ENCODE measurements at places on chromosomes 7 and 10.

- DNase-seq, result no peak
These were observed 112.1 kb downstream of the SGMS1 start for GRCh38 chr10:50511492-50512213.

GRCh38 chr10:73879296-73880173 is 5.2 kb upstream of the CAMK2G start:
- peak; percentile 55 for DNase-seq

DNA sequence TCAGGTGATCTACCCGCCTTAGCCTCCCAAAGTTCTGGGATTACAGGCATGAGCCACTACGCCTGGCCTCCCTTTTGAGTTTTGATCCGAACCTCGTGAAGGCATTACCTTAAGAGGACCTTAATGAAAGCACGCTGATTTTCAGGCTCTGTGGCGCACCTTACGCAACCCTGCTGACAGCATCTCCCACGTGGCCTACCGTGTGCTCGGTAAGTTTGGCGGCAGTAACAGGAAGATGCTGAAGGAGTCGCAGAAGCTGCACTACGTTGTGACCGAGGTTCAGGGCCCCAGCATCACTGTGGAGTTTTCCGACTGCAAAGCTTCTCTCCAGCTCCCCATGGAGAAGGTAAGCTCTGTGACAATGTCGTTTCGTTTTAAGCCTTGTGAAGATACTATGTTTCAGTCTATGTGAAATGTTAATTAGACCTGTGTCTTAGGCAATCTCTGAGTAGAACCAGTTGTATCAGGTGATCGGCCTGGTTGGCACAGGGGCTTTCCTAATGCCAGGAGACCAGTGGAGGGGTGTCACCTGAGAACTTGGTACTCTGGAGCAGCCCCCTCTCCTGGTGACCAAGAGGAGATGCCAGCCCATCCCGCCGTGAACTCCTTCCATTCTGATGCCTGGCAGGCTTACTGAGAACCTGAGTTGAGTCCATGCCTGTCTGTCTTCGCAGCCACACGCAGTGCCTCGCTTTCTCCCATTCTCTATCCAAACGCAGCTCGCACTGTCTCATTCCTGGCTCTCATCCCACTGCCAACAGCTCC is 43.5 kb downstream of the TRRAP start:
- no peak for DNase-seq

DNA sequence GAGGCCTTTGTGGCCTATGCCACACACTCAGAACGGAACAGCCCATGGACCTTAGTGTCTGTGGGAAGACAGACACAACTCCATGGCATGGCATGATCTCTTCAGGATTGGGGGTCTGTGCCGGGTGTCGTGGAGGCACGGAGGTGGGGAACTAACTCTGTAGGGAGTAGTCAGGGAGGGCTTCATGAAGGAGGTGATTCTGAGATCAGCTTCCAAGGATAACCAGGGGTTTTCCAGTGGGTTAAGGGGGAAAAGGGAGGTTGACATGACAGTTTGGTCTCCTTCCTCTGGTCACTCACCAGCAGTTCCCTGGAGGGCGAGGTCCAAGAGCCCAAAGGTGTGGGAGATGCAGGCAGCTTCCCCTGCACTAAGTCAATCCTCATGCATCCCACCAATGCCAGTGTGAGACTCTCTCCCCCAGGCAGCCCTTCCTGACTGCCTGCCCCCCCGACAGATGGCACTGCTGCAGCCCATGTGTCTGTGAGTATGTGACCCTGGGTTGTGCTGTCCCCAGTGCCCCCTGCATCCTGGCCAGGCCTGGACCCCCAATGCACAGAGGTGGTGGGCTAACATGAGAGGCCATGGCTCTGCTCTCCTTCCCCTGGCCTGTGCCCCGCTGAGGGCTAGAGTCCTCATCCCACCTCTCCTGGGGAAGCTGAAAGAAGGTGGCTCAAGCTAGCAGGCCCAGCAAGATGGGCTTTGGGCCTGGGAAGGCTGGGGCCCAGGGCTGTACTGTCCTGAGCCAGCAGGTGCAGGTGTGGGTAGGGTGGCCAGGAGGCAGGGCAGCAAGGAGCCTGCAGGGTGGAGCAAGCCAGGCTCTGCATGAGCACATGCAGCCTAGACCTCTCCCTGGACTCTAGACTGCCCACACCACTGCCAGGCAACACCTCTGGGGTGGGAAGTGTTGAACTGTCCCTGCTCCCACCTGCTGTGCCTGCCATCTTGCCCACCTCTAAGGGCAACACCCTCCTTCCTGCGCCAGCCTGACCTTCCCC is 39.7 kb downstream of the RASGEF1A start:
- no peak for DNase-seq

- DNase-seq, result no peak
These were observed 6.6 kb downstream of the DGKI start for GRCh38 chr7:137839903-137840779.

GRCh38 chr7:151078233-151079040 is 2.2 kb downstream of the FASTK start:
- no peak for DNase-seq

- DNase-seq, result no peak
These were observed 38.0 kb downstream of the MEOX2 start for GRCh38 chr7:15648461-15648961.

- no peak for DNase-seq
These were observed 329.2 kb downstream of the TNS3 start for GRCh38 chr7:47252675-47253074.

GRCh38 chr10:80122746-80123145 is 9.8 kb upstream of the PLAC9 start:
- no peak for DNase-seq

DNA sequence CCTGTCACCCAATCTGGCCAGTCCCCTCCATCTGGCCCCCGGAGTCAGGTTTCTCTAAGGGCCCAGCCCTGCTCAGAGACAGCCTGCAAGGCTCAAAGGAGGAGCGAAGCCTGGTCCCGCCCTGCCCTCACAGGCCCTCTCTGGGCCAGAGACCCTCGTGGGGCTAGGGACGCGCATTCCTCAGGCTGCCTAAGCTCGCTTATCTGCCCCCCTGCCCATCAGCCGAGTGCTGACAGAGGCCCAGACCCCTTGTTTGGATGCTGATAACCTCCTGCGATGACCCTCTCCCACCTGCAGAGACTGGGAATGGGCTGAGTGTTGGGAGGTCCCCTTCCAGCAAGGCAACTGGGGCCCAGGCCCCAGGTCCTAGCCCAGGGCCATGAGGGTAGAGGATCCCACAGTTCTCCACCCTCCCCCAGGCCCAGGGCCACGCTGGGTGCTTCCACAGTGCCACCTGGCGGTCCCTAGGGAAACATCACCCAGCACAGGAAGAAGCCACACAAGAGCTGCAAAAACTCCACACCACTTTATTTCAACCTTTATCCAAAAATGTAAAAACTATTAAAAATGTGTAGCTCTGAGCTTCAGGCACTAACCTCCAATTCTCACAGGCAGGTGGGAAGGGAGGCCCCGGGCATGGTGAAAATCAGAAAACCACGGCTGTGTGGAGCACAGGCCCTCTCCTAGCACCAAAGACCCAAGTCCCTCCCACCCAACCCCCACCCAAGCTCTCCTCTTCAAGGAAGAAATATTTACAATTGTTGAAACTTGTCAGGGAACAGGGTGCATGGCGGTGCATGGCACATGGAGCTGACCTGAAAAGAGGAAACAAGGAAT is 2.2 kb downstream of the NPM3 start:
- peak; percentile 72 for DNase-seq

DNA sequence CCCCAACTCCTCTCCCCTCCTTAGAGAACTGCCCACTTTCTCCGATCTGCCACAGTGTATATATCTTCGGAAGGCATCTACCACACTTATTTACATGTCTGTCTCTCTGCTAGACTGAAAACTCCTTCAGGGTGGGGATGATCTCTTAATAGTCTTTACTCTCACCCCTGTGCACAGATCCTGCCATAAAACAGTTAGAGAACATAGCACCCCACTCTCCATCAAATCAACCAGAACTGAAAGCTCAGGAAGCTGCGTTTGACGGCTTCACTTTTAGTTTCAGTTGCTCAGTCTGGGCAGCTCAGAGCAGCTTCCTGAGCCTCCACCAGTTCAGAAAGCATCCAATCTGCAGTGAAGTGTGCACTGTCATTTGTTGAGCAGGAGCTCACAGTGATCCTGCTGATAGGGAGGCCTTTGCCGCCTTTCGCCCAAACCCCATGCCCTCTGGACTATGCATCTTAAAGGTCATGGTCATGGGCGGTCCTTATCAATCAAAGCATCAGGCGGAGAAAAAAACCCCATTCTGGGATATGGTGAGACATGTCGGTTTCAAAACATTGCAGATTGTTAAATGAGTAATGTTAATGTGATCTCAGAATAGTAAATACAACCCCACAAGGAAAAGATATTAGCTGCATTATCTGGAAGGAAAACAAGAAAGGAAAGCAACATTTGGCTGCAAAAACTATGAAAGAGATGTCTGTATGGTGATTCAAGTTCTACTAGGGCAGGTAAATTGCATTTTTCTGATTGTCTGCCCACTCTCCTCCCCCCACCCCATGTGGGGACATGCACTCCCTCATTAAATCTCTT is 167.1 kb upstream of the ADO start:
- no peak for DNase-seq

DNA sequence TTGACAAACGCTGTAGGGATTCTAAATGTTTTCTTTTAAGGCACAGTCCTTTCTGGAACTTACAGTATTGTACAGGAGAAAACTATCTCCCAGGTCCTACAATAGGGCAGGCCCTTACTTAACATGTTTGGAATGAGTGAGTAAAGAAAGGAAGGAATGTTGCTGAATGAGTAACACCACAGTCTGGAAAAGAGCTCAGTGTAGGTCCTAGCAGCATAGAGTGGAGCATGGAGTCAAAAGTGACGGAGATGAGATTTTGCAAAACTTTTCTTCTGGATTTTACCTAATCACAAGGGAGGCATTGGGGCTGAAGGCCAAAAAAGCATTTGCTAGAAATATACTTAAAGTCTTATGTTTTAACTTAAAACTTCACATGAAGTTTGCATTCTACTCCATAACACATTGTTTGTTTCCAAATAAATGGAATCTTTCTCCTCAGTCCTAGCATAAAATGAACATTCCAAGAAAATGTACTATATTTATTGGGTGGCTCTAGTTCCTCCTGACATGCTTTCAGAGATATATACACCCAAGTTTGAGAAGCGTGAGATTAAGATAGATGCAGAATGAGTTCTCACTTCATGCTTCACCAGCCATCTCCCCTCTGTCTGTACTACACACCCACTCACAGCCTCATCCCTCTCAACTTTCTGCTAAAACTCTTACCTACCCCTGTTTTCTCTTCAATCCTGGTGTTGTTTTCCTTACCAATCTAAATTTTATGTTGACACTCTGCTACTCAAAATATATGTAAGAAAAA is 20.2 kb upstream of the ADD3 start:
- no peak for DNase-seq

GRCh38 chr10:7337431-7338171 is 73.2 kb downstream of the SFMBT2 start:
- peak; percentile 12 for DNase-seq

DNA sequence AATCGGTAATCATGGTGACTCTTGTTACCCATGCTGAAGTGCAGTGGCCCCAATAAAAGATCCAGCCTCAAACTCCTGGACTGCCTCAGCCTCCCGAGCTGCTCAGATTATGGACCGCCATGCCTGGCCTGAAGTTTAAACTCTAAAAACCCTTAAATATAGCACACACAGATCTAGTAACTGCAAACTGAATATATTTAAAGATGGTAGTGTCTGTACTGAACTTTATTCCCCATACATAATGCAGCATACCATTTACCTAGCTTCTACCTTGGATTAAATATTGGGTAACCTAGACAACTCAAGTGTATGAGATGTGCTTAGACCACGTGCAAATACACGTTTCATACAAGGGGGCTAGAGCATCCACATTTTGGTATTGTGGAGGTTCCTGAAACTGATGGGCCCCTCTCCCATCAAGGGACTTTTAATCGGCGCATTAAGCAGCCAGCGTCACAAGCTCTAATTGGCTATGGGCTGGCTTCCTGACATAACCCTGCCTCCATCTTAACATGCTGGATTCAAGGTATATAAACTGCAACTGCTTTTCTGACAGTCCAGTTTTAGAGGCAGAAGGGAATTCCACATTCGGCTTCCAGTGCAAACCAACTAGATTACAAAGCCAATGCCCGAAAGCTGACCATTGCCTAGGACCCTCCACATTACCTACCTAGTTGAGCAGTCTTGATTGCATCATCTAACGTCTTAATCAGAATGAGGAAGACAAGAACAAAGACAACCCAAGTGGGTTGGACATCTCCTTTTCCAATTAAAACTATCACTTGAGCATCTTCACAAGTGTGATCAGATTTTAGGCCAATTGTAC is 13.0 kb downstream of the HNRNPA2B1 start:
- DNase-seq, result no peak

DNA sequence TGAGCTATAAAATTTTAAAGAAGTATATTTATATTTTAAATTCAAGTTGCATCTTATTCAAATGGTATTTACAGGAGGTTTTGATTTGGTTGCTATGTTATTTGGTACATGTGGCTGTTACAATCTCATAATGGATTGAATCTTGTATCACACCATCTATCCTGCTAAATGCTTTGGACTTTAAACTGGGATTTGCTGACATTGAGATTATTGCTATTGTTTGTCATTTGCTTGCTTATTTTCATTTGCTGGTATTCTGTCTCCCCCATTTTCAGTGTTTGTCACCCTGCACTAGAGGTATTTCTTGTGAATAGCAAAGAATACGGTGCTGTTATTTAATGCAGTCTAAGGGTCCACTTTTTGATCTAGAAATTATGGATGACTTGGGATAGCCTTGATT is 171.1 kb downstream of the SH2D4B start:
- DNase-seq, result no peak

DNA sequence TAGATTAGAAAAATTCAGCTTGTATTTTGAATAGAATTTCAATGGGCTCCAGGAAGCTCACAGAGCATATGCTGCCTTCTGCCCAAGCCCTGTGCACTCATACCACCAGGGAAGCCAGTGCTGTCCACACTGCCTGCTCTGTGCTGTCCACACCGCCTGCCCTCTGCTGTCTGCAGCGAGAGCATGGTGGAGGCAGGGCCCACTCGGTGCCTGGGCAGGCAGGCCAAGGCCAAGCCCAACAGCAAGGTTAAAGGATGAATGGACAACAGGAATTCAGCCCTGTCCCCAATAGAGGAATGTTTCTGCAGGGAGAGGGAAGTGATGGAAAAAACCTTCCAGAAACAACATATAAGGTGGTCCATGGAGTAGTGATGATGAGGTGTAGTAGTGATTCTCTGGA is 146.8 kb downstream of the GFRA1 start:
- DNase-seq, result no peak

GRCh38 chr7:134317434-134317833 is 704 bp upstream of the SLC35B4 start:
- DNase-seq, result no peak

DNA sequence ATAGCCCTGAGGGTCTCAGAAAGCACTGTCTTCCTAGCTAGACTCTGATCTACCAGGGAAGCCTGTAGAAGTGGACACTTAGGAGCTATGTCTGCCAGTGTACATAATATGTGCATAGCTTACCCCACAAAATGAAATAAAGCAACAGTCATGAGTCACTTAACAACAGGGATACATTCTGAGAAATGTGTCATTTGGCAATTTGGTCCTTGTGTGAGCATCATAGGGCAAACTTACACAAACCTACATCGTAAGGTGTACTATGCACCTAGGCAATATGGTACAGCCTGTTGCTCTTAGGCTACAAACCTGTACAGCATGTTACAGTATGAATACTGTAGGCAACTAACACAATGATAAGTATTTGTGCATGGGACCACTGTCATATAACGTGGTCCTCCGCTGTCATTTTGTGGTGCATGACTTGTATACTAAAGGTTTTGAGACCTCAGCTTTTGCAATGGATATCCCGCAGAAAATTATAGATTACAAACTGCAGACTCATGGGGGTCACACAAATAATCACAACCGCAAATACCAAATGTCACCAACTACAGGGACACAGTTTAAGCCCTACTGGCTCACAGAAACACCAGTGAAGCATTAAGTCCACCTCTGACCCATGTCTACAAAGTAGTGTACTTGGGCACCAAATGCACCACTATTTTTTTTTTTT is 1.7 kb downstream of the URGCP start:
- no peak for DNase-seq

All from GM18507 (cell line).